A673 (cell line): ENCODE measurements at places on chromosomes 13 and 19.

- DNase-seq: no peak
Measured at GRCh38 chr13:111913761-111914140, 153.2 kb upstream of the SOX1 start.

DNA sequence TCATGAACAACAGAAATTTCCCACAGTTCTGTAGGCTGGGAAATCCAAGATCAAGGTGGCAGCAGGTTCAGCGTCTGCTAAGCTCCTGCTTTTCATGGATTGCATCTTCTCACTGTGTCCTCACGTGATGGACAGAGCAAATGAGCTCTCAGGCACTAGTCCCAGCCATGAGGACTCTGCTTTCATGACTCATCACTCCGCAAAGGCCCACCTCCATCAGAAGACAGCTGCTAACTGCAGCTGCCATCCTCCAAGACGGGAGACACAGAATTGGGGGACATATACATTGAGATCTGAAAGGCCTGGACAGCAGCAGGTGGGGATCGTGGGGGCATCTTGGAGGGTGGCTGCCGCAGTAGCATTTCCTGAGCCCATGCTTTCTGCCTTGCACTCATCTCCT lies 44.4 kb upstream of the SPATA13 start:
- DNase-seq: no peak

DNA sequence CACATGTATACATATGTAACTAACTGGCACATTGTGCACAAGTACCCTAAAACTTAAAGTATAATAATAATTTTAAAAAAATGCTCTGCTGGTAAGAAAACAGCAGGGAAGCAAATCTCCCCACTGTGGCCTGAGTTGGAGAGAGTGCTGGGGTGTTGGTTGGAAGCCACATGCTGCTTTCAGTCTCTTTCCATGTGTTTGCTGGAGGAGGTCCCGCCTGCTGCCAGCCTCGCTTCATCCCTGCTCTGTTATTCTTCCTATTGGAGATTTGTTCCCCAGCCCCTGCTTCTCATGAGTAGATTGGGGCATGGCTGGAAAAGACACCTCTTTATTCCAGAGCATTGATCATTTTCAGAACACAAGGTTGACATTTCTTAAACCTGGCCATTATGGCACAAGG lies 230.5 kb downstream of the FGF9 start:
- no peak for DNase-seq

- peak; percentile 69 for DNase-seq
Measured at GRCh38 chr19:45767881-45768654, 984 bp downstream of the SIX5 start.

GRCh38 chr19:45497791-45498190 lies 452 bp upstream of the PPM1N start:
- DNase-seq: no peak

GRCh38 chr19:52722062-52723003 lies 12.5 kb downstream of the ZNF611 start:
- no peak for DNase-seq

- peak; percentile 81 for DNase-seq
Measured at GRCh38 chr19:18280247-18281081, 958 bp downstream of the JUND start.

- no peak for DNase-seq
Measured at GRCh38 chr13:21176982-21177284, 475 bp downstream of the MRPL57 start.

DNA sequence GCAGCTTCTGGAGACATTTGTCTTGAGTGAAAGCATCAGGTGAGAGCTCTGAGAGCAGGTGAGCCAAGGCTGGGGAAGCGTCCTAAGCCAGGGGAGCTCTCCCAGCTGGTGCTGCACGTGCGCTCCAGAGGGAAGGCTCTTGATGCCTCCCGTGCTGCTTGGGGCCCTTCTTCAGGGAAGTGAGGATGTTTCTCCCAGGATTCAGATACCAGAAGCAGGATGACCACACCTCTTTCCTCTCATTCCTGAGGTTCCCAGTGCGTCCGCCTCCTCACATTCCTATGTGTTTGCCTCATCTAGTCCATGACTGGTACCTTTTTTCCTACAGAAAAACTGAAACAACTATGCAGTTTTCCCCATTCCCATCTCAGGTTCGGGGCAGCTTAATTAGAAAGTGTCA lies 231.0 kb upstream of the IRS2 start:
- no peak for DNase-seq

DNA sequence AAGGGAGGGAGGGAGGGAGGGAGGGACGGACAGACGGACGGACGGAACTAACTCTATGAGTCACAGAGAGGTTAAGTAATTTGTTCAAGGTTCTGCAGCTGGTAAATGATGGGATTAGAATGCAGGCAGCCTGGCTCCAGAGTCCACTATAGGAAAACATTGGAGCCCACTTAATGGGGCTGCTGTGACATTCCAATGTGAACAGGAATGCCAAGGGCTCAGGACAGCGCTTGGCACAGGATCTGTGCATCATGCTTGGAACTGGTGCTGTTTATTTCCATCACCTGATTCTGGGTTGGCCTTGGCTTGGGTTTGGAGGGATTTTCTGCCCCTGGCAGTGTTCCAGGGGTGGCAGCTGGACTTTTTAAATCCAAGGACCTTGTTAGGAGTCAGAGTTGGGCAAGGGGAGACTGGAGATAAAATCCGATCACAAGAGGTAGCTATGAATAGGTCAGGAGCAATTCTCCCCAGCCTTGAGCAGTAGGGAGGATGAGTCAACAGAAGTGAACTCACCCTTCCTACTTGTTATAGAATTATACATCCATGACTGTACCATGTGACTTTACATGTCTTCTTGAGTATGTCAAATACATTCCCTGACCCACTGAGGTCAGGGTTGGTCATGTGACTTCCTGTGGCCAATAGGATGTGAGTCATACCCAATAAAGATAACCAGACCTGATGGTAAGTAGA lies 7.8 kb upstream of the HIF3A start:
- DNase-seq: peak; percentile 68

DNA sequence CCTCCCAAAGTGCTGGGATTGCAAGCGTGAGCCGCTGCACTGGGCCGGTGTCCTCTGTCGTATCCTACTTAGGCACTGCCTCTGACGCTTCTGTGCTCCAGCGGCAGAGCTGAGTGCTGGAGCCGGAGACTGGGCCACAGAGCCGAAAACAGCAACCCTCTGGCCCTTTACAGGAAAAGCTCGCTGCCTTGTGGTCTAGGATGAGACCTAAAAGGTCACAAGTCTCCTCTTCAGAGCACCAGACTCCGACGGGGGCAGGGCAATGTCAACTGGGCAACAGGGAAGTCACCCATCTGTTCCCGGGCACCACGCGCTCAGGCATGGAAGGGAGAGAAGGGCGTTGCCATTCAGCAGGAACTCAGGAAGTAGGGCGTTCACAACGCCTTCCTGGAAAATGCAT lies 91.7 kb downstream of the GADD45B start:
- no peak for DNase-seq

GRCh38 chr19:35851213-35852028 lies 883 bp downstream of the NPHS1 start:
- no peak for DNase-seq
